ENCODE measurements at places on chromosomes 4 and X.

DNA sequence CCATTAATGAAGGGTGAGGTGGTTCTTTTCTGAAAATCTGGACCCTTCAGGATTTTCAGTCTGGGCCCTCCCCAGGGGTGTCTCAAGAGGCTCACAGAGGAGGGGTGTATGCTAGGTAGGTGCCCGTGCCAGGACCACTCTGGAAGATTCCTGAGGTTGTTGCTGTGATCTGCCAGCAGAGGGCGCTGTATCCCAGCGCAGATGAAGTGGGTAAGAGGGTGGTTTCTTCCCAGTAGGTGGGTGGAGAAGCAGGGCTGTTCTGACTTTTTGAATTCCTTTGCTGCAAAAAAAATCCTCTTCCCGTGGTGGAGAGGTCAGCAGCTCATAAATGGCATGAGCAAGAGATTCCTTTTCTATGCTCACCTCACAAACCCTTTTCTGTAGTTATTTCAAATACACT is 51.1 kb downstream of the SCML1 start:
- DNase-seq, result no peak

DNA sequence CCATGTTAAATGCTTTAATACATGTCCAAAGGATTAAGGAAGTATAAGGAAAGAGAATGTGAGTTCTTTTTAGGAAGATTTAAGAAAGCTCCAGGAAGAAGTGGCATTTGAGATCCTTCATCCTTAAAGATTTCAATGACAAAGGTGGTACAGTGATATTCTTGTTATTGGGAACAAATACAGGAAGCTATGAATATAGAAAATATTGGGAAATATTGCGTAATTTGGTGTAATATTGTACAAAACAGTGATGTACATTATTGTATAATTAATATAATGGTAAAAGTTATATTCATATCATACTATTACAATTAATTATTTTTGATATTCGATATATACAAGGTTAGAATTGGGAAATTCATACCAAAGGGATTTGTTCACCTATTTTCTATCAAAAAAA is 937.9 kb downstream of the CCSER1 start:
- DNase-seq, result no peak

GRCh38 chrX:149903889-149904748 is 23.1 kb downstream of the MAGEA8 start:
- no peak for DNase-seq

DNA sequence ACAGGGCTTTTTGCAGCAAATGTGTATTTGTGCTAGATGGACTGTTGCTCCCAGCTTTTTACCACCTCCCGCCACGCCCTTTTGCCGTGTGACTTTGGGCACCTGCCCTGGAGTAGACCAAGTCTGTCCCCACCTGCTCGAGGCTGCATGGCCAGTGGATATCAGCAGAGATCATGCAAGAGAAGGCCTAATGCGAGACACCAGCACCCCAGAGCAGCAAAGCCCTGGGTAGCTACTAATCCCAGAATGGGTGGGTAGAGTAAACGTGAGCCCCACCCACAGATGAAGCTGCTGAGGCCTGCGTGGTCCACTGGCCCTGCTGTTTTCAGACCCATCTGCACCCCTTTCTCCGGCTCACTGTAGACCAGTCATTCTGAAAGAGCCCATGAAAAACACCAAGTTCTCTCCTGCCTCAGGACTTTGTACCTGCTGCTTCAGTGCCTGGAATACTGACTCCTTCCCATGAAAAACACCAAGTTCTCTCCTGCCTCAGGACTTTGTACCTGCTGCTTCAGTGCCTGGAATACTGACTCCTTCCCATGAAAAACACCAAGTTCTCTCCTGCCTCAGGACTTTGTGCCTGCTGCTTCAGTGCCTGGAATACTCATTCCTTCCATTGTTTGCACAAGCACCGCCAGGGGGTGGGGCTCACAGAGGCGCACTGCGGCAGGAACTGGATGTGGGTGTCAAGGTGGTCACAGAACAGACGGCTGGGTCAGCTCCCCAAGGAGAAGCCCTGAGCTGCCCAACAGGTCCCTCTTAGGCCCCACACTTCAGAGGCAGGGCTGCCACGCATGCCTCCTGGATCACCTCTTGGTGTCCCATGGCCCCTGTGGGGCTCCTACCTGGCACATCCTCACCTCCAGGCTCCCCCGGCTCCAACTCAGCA is 5.1 kb upstream of the TNIP2 start:
- DNase-seq, result no peak

- DNase-seq, result no peak
Measured at GRCh38 chr4:99635601-99636000, 22.0 kb downstream of the C4orf54 start.

GRCh38 chr4:2402048-2402842 is 16.2 kb downstream of the ZFYVE28 start:
- no peak for DNase-seq

DNA sequence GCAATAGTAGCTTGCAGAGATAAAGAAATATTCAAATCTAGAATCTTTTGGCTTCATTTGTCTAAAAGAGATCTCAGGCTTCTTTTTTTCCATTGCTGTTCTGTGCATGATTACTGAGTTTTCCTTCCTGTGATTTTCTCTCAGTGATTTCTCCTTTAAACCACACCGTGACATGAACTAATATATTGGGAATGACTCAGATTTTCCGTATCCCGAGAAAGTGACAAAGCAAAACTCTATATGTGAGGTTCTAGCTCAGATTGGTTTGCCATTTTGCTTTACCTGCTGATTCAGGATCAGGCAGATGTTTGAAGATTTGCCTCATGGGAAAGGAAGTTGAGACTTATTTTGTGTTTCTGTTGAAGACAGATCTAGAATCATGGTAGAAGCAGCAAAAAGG is 59.4 kb downstream of the MTHFD2L start:
- no peak for DNase-seq

Measured in SW 1271 (cell line).